NCI-H1417 (cell line): ENCODE measurements at places on chromosomes 2 and 18.

- DNase-seq, result no peak
Observed at GRCh38 chr2:189069855-189070619, 95.9 kb downstream of the COL3A1 start.

DNA sequence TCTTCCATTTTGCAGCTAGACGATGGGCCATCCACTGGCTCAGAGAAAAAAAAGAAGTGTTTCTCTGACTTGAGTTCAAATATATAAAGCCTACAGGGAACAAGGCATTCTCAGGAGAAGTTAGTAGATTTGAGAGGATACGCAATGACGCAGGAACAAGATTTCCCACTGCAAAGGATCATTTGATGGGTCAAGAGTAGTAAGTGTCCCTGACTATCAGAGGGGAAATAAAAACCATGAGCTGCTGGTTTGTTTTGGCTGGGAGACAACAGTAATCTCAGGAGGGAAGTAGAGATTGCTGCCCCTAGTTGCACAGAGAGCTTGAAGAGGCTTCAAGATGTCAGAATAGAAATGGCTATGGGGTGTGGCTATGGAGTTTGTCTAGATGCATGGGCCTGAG is 22.3 kb upstream of the MYO1B start:
- no peak for DNase-seq

DNA sequence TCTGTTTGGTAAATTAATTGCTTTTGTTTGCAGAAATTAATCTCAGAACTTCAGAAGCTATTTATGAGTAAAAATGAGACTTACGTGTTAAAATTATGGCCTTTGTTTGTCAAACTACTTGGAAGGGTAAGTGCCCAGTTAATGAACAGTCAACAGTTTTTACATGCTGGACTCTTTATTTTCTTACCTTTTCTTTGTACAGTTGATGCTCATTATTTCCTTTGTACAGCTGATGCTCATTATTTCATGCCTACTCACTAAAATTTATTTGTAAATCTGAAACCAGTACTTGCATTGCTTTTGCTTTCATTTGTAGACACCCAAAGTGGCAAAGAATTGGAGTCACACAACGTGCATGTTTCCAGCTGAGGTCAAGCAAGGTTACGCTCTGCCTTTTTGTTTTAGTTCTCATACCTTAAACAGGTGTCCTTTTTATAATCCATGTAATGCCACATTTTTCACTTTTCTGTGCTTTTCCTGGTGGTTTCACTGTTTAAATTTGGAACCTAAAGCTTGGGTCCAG is 13.3 kb downstream of the RIF1 start:
- DNase-seq, result no peak

GRCh38 chr18:50079571-50080295 is 115.2 kb downstream of the MYO5B start:
- no peak for DNase-seq

GRCh38 chr2:6926071-6926732 is 9.0 kb downstream of the RNF144A start:
- DNase-seq, result no peak
